Stomach (tissue), 19 donors: ENCODE measurements at places on chromosomes 1 and 21.
A peak's percentile ranks its signal among the peaks of the same experiment; 100 is the strongest.

- DNase-seq = no peak
These were observed 165.5 kb upstream of the DUSP10 start for GRCh38 chr1:221907166-221907932.

DNA sequence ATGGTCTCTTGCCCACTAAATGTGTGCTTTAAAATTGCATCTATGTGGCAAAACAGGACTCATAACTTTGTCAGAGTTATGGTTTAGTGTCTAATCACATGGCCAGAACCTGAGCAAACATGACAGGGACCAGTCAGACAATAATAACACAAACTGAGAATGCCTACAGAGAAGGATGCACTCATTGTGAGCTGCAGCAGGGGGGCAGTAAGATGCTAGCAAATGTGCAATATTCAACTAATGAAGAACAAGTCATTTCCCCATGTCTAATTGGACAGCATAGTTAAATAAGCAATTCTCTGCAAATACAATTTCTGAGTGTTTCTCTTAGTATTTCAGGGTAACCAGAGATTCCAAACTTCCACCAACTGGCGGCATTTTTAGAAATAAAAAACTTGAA is 30.8 kb downstream of the SPAG17 start:
- DNase-seq = no peak

DNA sequence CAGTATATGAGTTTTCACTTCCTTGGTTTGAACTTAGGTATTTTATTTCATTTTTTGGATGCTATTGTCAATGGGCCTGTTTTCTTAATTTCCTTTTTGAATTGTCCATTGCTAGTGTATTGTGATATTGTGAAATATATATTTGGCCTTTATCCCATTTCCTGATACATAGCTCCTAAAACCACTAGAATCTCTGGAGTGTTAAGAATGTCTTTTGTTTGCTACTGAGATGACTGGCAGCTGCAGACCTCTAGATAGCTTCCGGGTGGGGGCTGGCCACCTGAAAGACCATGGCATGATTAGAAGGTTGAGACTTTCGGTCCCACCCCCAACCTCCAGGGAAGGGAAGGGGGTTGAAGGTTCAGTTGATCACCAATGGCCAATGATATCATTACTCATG is 245.4 kb downstream of the KCNJ6 start:
- DNase-seq = no peak

GRCh38 chr21:44684483-44684882 is 2.5 kb upstream of the KRTAP12-1 start:
- no peak for DNase-seq

DNA sequence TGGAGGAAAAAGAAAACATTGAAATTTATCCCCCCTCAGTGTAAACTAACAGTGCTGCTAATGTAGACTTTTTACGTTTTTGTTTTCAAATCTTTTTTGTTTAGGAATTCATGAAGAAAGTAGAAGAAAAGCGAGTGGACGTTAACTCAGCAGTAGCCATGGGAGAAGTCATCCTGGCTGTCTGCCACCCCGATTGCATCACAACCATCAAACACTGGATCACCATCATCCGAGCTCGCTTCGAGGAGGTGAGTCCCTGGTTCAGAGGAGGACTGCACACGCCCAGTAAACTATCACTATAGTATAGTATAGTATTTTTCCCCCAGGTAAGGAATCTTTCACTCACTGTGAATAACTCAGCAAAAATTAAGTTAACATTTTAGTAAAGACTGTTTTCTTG is 37.8 kb upstream of the BMP8A start:
- DNase-seq = peak; percentile 57

- peak; percentile 79 for DNase-seq
These were observed 1.2 kb downstream of the SAMD11 start for GRCh38 chr1:924656-925560.

GRCh38 chr1:18204575-18204974 is 97.0 kb downstream of the IGSF21 start:
- DNase-seq = no peak

- no peak for DNase-seq
These were observed 6.1 kb downstream of the EFNA4 start for GRCh38 chr1:155069551-155070157.

GRCh38 chr1:29201595-29202051 is 19.9 kb upstream of the SRSF4 start:
- DNase-seq = no peak

DNA sequence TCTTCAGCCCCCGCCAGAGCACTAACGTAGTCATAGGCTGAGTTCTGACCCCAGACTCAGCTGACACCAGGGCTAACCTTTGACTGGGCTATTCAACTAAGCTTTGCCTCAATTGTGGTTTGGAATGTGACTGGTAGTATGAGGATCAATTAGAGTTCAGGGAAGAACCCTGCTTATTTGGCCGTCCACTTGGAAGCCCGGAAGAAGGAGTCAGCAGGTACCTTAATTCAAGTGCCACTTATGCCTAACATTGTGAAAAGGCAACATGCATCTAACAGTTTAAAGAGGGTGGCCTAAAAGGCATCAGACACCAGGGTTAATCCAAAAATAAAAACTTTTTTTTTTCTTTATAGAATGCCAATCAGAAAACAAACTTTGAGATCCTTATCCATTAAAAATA is 92.3 kb downstream of the BEND5 start:
- DNase-seq = no peak

GRCh38 chr1:20732588-20733359 is at the start of gene SH2D5:
TSS of gene SH2D5 (minus strand) at chr1:20732703. CDS start at chr1:20728044, 4,659 bp downstream.
- peak; percentile 93 for DNase-seq

- DNase-seq = peak; percentile 61
These were observed 867 bp downstream of the PTGFRN start for GRCh38 chr1:116910379-116911187.

GRCh38 chr1:40079774-40080400 is 17.2 kb downstream of the PPT1 start:
- no peak for DNase-seq

DNA sequence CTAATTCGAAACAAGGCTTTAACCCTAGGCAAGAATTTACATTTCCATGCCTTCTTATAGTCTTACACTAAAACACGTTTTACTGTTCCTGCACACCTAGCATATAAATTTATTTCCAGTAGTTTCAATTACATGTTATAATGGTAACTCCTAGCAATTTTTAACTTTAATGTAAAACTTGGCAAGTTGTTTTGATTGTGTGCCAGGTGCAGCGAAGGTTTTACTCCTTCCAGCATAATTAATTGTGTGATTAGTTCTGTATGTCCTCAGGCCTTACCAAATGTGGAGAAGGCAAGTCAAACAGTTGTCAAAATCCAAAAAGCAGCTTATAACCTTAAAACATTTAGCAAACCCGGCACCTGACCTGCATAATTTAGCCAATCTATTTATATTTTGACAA is 114.8 kb downstream of the KCNK1 start:
- no peak for DNase-seq

DNA sequence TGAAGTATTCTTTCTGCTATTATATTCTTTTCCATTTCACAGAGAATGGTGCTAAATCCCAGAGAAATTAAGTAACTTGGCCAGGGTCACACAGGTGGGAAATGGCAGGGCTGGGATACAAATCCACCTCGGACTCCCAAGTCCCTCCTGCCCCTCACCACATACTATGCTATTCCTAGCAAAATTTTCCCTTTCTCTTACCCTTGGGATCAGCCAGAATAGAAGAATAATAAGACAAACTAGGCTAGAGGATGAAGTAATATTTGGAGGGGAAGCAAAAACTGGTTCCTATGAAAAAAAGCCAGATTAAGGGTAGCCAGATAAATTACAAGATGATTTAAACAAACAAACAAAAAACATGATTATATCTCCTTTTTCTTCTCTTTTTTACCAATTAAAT is 62.5 kb downstream of the TGFB2 start:
- no peak for DNase-seq

- peak; percentile 46 for DNase-seq
These were observed 7.3 kb upstream of the DEDD start for GRCh38 chr1:161139766-161140165.

GRCh38 chr1:223326776-223327175 is 37.2 kb downstream of the SUSD4 start:
- no peak for DNase-seq

DNA sequence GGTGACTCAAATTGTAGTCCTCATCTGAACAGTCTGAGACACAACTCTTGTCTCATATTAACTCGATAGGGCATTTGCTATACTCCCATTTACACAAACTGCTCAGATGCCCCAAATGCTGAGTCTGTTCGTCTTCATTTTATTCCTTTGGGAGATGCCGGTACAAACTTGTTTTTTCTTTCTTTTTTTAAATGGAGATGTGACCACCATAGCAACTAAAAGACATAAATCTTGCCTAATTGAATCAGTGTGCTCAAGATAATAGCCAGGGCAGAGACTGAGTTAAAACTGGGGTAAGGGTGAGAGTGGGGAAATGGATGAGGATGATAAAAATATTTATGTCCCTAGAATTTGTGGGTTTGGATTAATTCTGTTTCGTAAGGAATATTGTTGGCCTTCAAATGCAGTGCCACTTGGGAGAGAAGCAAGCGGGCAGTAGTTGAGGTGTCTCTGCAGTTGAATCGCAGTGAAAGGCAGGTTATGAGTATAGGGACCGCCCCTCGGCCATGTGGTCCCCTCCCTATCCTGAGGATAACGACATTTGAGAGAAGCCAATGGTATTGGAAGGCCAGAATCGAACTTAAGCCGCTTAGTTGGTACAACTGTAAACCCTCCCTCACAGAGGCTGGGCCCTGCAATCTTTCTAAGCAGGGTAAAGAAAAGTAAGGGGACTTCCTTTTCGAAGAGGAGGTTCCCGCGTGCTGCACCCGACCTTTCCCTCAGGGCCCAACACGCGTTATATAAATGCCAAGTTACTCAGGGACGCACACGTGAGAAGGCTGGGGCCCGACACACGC is 859 bp upstream of the LRRC8B start:
- peak; percentile 87 for DNase-seq

DNA sequence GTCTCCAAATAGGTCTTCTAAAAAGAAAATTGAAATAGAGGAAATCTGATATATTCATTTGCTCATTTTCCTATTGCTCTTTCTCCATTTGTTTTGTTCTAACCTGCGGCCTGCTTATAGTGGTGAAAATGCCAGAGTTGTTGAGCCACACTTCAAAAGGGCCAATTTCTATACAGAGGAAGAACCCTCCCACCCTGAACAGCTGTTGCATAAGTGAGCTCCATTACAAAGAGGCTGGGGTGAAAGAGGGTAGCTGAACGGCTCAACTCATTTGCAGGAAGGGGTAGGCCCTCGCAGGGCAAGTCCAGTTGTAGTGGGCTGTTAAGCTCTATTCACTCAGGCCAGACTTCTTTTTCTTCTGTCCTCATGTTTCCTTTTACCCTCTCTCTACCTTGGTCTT is 8.8 kb downstream of the ADCY10 start:
- no peak for DNase-seq

GRCh38 chr1:21899987-21900386 is 37.1 kb downstream of the HSPG2 start:
- no peak for DNase-seq

DNA sequence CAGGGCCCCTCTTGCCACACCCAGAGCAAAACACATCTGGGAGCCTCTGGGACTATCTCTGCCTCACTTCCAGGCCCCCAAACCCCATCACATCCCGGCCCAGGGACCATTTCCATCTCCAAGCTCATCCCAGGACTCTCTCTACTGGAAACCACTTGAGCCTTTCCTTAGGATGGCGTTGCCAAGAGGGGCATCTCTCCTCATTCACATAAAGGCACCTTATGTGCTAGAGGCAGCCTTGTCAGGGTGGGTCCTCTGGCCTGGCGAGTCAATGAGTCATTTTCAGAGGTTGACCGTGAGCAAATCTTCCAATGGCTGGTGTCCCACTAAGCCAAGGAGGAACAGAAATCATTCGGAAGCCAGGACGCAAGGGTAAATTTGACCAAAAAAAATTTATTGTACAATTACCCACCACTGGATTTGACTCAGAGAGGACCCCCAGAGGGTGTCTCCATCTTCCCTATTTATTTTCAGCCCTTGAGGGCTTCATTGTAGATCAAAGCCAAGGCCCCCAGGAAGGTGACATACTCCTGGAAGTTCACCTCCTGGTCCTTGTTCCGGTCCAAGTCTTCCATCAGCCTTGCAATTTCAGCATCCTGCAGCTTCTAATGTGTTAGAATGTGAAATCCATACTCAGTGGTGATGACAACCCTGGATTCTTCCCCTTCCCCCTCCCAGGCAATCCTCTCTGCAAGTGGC is 1.4 kb downstream of the S100A6 start:
- DNase-seq = no peak

DNA sequence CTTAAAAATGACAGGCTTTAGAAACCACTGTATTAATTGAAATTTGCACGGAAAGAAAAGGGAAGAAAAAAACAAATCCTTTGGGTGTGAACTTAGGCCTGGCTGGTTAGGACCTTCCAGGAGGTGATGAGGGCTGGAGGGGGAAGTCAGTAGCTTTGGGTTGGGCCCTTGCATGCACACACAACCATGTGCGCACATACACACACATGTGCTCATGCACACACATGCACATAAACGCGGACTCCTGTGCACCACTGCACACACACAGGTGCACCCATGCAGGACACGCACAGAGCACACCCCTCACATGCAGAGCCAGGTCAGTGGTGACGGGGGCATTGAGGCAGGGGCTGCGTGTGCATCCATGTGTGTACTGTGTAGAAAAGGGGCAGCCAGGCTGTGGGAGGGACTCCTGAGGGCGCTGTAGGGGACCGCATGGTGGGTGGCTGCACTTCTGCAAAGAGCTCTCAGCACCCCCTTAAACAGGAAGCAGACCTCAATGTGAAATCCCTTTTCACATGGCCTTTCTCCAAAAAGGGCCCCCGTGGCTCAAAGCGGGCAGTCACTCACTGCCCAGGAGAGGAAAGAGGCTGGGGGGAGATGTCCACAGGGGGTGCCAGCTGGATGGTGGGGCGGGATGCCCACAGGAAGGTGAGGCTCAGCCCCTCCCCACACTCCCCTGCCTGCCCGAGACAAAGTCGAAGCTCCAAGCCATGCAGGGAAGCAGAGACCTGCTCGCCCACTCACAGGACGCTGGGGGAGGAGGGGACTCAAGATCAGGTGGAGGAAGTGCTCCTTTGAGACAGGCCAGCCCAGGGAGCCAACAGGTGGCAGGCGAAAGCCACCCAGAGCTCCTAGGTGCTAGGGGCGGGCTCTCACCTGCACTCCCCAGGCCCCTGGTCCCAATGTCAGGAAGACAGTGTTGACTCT is 95.2 kb downstream of the ITPKB start:
- DNase-seq = no peak

DNA sequence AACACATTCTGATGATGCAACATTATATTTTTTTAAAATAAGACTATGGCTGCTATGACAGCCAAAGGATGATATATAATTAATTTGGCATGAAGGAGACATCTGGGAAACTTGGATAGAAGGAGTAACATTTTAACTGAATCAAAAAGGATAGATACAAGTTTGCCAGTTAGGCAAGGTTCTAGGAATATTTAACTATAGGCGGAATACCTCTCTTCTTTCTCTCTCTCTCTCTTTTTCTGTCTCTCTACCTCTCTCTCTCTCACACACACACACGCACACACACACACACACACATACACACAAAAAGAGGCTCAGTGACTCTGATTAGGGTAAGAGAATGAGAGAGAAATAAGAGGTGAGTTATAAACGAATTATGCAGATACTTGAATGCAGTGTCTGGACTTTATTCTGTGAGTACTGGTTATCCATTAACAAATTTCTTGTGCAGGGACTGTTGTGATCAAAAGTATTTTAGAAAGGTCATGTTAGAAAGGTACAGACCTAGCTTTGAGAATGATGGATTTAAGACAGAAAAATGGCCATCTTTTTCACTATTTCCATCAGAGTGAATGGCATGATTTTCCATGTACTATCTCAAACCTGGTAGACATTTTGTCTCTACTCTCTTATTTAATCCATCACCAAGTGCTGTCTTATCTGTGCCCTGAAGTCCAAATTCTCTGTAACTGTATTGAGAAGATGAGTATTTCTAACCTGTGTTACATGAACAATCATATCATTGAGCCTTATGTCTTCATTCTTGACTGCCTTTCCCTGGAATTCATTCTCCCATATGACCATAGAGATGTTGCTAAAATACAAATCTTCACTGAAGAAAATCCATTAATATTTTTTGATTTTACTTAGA is 1106.9 kb upstream of the ADGRL4 start:
- no peak for DNase-seq
